Psoas muscle (tissue), 8 donors: ENCODE measurements at places on chromosomes 7 and 10.

DNA sequence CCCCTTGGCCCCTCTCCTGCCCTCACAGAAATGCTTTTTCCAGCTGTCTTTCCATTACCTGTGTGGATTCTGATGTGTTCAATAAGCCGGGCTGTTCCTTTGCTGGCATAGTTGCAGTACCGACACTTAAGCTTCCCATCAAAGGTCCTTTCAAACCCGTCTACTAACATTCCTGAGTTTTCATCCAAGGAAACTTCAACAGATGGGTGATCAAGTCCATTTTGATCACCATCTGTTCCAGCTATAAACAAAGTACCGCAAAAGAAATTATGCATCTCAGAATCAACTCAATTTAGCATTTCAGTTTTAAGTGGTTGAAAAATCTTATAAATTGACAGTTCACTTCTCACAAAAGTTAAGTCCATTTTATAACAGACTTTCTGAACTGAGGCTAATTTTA is 12.7 kb downstream of the IKZF5 start:
- no peak for DNase-seq

DNA sequence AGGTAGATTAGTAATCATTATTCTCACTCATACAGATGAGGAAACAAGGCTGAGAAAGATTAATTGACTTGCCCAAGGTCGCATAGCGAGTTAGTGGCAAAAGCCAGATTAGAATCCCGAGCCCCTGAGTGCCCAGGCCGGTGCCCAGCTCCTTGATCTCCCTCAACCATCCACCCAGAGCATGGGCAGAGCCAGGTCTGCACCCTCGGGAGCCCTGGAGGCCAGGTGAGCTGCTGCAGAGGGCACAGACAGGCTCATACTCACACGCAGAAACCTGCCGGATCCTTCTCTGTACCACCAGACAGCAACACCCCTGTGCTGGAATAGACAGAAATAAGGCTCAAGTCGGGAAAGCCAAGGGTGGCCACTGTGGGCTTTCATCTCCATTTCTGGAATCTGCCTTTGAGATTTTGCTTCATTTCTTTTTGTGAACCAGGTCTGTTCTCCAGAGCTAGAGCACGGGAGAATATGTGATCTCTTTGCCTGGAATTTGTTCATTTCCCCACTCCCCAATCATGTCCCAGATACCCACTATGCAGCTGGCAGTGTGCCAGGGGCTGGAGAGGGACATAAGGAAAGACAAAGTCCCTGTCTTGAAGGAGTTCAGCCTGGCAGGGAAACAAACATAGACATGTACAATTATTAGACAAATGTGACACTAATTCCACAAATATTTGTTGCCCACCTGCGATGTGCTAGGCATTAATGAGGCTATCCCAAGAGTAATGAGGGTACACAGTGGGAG is 5.5 kb downstream of the AFAP1L2 start:
- no peak for DNase-seq

GRCh38 chr7:51428217-51428887 is 111.7 kb upstream of the COBL start:
- no peak for DNase-seq

GRCh38 chr10:44242091-44242490 is 142.8 kb downstream of the CXCL12 start:
- DNase-seq, result no peak

DNA sequence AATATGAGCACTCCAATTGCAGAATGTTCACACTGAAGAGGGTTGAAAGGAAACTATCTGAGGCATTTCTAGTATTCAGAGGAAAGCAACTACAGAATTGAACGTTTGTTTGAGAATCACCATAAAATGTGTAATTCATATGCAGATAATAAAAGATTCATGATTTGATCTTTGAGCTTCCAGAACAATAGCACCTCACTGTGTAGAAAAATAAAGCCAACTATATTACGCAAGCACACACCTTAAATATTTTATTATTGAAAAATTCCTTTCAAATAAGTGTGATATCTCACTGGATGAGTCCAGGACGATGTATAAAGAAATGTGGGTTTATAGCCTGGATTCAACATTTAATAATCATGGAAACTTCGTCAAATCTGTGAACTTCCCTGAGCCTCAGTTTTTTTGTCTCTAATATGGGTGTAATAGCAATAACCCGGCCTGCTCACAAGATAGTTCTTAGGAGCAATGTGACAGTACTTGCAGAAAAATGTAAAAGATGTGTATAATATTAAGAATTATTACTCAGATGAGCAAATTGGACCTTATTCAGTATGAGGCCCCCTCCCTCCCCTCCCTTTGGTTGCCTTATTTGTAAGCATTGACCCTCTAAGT is 11.5 kb upstream of the CAV2 start:
- no peak for DNase-seq
